Motor neuron (in vitro differentiated cells): ENCODE measurements at places on chromosomes 3 and 15.
A peak's percentile ranks its signal among the peaks of the same experiment; 100 is the strongest.

DNA sequence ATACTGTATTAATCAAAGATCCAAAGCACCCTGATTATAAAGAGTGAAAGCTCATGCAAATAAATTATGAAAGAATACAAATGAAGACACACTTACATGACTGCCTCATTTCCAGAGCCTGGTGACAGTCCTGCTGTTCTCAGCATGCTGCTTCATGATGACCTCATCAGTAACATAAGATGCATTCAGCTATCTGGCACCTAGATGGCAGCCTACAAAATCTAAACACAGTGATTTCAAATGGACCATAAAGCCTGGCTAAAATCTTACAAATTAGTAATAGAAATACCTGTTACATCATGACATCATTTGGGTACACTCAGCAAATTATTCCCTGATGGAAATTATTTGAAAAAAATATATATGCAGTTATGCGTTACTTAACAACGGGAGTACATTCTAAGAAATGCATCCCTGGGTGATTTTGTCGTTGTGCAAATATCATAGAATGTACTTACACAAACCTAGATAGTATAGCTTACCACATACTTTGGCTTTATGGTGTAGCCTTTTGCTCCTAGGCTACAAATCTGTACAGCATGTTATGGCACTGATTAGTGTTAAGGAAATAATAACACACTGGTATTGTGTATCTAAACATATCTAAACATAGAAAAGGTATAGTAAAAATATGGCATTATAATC lies 207.2 kb downstream of the EPHA3 start:
- ATAC-seq: peak; percentile 100

- peak; percentile 14 for ATAC-seq
Measured at GRCh38 chr3:3296979-3297381, 117.5 kb upstream of the CRBN start.

DNA sequence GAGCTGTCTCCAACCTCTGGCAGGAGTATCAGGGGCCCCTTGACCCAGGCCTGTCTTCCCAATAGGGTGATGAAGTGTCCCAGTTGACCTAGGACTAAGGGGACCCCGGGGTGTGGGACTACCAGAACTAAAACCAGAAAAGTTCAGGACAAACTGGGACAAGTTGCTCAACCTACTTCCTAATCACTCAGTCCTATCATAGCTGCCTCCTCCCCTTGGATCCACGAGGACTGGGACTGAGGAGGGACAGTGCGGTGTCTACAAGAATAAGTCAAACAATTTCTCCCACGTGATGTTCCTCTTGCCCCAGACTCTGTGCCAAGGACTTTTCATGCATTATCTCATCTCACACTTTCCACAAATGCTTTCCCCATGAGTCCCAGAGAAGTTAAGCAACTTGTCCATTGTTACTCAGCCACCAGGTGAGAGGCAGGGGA lies 49.4 kb upstream of the SLCO2A1 start:
- ATAC-seq: no peak

- ATAC-seq: no peak
Measured at GRCh38 chr3:77372634-77373346, 332.9 kb downstream of the ROBO2 start.
